HepG2 (cell line): ENCODE measurements at places on chromosomes 2 and 18. TPM values are rescaled to one million over a fixed set of nuclear protein-coding genes. Genes with fewer than 3 reads are reported as not detected.

BCS1L gene
- 52.1 and 76.0 TPM in 2 replicates for total RNA-seq

GPR17 gene
- not detected in 2 replicates for total RNA-seq

FBLN7 gene
- total RNA-seq, result 0.95 and 1.4 TPM in 2 replicates

CAVIN2 gene
- 7.6 and 11.2 TPM in 2 replicates for total RNA-seq

SERPINB12 gene
- total RNA-seq, result not detected in 2 replicates

OSBPL6 gene
- total RNA-seq, result 0.10 and 0.11 TPM in 2 replicates

RFX8 gene
- total RNA-seq, result not detected in 2 replicates

GRHL1 gene
- 10.6 and 12.0 TPM in 2 replicates for total RNA-seq

NPPC gene
- total RNA-seq, result 0.11 TPM in 1 of 2 replicates, not detected in the other

ACADL gene
- not detected in 2 replicates for total RNA-seq

FZD7 gene
- 0.13 TPM in 1 of 2 replicates, not detected in the other for total RNA-seq

R3HDM1 gene
- 15.7 and 20.3 TPM in 2 replicates for total RNA-seq

C2orf78 gene
- not detected in 2 replicates for total RNA-seq

GNLY gene
- total RNA-seq, result not detected in 2 replicates

ANKRD44 gene
- 0.11 and 0.36 TPM in 2 replicates for total RNA-seq

BCL11A gene
- total RNA-seq, result not detected in 2 replicates

CHST10 gene
- total RNA-seq, result 8.5 and 14.2 TPM in 2 replicates

MYCN gene
- total RNA-seq, result not detected in 2 replicates

TRIM43B gene
- not detected in 2 replicates for total RNA-seq

AQP12A gene
- total RNA-seq, result not detected in 2 replicates

SLC14A1 gene
- not detected in 2 replicates for total RNA-seq

ARHGAP28 gene
- total RNA-seq, result not detected in 2 replicates

MALL gene
- total RNA-seq, result not detected in 2 replicates

POTEF gene
- 1.9 and 6.0 TPM in 2 replicates for total RNA-seq

MAL gene
- total RNA-seq, result not detected in 2 replicates

ASXL3 gene
- not detected in 2 replicates for total RNA-seq

ARHGAP25 gene
- not detected in 2 replicates for total RNA-seq

RAMP1 gene
- 0.29 TPM in 1 of 2 replicates, not detected in the other for total RNA-seq

LOXHD1 gene
- not detected in 2 replicates for total RNA-seq

EDAR gene
- not detected in 2 replicates for total RNA-seq

TGFA gene
- 12.5 and 15.3 TPM in 2 replicates for total RNA-seq

SNED1 gene
- total RNA-seq, result 0.15 TPM in 1 of 2 replicates, not detected in the other

C2orf66 gene
- total RNA-seq, result not detected in 2 replicates

OTOS gene
- not detected in 2 replicates for total RNA-seq

FNDC4 gene
- 7.4 and 9.0 TPM in 2 replicates for total RNA-seq

TRIM43 gene
- total RNA-seq, result not detected in 2 replicates
